ENCODE measurements at places on chromosomes 7 and 10.

- DNase-seq: no peak
These were observed 87.2 kb upstream of the A1CF start for GRCh38 chr10:50972591-50972990.

GRCh38 chr7:120718361-120718760, 139.6 kb downstream of the TSPAN12 start:
- DNase-seq: no peak

- no peak for DNase-seq
These were observed 17.3 kb upstream of the CUBN start for GRCh38 chr10:17146892-17147291.

- no peak for DNase-seq
These were observed 2.8 kb downstream of the FOXK1 start for GRCh38 chr7:4684846-4685245.

DNA sequence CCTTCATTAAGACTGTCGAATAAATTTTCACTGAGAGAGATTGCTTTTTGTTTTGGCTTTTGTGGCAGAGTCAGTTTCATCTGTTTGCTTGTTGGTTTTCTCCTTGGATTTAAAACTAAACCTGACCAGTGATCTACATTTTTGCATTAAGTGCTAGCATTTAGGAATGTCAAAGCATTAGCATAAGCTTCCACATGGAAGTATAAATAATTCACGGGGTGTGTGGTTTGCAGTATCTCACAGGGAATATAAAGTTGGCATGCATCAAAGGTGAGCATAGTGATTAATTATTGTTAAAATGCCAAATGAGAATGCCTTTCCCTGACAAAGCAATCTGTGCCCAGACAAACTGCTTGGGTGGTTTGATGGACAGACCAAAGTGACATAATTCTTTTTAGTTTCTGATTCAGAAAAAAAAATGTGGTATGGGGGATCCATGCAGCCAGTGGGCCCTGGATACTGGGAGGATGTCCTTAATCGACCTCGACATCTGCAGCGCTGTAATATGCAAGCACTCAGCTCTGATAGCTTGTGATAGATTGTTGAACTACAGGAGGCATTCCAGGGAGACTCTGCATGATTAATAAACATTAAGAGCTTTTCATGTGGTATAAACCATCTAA, 339.3 kb upstream of the POM121L12 start:
- DNase-seq: no peak

DNA sequence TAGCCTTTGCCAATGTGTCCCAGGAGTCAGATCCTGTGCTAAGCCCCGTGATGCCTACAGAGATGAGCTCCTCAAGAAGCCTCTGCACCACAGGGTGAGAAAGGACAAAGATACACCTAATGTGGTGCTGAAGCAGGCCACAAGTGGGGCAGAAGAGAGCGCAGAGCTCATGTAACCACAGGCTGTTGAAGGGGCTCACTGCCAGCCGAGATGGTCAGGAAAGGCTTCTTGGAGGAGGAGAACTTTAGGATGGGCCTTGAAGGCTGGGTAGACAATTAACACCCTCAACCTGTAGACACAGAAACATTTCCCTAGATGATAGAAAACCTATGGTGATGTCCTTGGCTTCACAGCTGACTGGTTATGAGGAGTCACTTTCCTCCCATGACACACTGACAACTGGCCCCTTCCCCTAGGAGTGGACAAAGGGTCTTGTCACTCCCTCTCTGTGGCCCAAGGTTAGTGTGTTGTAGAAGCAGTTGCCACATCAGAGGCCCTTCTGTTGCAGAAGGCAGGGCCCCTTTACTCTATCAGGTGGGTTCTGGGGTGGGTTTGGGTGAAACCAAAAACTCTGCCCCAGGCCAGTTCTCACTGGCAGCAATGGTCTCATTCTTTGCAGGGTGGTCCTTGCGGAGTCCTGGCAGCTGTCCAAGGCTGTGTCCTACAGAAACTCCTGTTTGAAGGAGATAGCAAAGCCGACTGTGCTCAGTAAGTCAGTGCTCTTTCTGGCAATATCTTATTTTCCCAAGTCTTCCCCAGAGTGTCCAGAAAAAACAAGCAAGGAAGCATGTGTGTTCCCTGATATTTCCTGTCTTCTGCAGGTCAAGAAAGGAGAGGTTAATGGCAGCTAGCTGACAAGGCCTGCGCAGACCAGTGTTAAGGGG, 69.2 kb downstream of the MINDY4 start:
- no peak for DNase-seq
